Caudate nucleus (tissue), 63 donors: ENCODE measurements at places on chromosomes 3 and 15.

- DNase-seq: no peak
These were observed 62.9 kb downstream of the GPR176 start for GRCh38 chr15:39857132-39857531.

DNA sequence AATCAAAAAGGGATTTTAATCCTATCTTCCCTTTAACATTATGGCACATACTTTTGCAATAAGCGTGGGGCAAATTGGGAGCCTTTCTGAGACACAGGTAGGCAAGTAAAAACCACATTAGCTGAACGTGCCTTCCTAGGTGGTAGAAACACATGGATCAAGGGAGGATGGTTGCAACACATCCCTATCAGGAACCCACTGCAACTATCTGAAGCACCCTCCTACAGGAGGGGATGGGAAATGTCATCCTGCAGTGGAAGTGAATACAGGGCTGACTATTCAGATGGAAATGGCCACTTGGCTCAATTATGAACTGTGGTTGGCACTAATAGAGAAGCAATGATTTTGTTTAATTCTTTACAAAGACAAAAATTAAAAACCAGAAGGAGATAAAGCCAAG is 826.3 kb downstream of the FHIT start:
- no peak for DNase-seq

- no peak for DNase-seq
These were observed 16.0 kb downstream of the CMSS1 start for GRCh38 chr3:99833617-99834205.

GRCh38 chr3:41418961-41419691 is 219.8 kb downstream of the CTNNB1 start:
- DNase-seq: no peak

- DNase-seq: no peak
These were observed 53.5 kb downstream of the AMOTL2 start for GRCh38 chr3:134320749-134321148.

DNA sequence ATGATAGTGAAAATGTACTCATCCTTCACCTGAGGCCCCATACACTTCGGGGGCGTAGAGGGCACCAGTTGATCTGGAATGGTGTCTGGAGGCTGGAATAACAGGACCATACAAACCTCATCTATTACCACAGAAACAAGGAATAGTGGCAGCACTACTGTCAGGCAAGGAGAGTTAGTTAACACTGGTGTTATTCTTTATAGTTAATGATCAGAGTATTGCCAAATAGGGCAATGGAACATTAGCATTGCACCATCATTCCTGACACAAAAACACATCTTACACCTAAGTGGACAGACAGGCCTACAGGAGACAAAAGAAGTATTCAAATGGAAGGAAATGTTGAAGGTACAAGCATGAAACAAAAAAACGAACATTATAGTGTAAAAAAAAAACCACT is 137.0 kb upstream of the UBP1 start:
- no peak for DNase-seq

GRCh38 chr15:29820394-29821154 is 1.7 kb downstream of the TJP1 start:
- no peak for DNase-seq

DNA sequence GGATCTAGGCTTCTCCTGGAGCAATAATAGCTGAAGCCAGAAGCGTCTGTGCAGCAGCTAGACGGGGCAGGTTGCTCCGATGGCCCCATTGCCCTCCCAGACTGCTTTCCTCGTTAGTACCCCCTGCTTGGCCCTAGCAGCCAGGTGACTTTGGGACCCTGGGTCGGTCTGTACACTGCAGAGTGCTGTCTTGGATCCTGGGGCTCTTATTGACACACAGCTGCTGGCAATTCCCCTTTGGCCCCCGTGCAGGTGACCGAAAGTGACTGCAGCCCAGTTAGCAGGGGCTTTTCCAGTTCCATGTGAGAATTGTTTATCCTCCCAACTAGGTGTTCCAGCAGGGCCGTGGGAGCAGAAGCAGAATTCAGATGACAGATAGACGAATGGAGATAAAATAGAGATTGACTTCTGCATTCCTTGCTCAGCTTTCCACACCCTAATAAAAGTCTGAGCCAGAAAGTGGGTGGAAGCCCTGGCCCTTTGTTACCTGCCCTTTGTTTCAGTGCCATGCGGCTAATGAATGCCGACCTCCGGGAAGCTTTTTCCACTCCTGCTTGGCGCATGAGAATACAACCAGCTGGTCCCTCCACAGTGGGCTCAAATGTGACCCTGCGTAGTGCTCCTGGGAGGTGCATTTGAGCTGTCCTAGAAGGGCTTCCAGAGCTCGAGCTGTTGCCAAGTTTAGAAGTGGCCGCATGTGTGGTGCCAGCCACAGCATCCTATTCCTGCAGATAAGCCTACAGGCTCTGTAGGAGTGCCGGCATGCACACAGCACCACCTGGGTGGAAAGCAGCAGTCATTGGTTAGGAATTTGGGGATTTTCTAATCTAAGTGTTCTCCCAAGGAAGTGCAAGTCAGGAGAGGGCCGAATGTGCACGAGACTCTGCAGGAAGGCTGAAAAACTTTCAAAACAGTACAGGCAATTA is 94.4 kb downstream of the SLCO3A1 start:
- DNase-seq: no peak

DNA sequence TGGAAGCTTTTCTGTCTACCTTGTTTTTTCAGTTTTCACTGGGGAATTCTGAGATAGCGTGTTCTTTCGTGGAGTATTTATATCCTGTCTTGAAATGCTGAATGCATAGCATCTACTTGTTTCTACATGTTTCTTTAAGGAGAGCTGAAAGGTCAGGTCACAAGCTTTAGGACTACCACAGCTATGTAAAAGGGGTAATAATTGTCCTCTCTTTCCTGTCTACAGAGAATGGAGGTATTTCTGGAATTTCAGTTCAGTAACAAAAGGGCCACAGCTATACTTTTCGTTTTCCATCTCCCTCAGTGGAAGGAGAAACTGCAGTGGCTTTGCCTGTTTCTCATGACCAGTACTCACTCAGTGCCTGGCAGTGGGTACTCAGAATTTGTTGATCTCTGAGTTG is 4.7 kb downstream of the INAFM2 start:
- DNase-seq: no peak

- DNase-seq: no peak
These were observed 307.3 kb upstream of the PLSCR5 start for GRCh38 chr3:146912241-146913015.

- no peak for DNase-seq
These were observed 30.0 kb downstream of the UBE2E1 start for GRCh38 chr3:23835802-23836201.

DNA sequence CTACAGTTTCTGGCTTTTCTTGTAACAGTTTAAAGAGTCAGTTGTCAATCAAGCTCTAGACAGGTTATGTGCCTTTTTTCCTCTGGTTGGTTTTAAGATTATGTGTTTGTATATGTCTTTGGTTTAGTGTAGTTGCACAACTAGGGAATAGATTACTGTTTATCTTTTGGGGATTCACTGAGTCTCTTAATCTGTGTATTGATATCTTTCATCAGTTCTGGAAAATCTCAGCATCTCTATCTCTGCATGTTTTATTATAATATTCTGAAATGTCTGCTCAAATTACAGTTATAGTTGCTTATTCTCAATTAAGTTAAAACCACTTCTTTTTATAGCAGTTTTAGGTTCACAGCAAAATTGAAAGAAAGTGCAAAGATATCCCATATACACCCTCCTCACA is 14.3 kb downstream of the DUT start:
- DNase-seq: no peak

DNA sequence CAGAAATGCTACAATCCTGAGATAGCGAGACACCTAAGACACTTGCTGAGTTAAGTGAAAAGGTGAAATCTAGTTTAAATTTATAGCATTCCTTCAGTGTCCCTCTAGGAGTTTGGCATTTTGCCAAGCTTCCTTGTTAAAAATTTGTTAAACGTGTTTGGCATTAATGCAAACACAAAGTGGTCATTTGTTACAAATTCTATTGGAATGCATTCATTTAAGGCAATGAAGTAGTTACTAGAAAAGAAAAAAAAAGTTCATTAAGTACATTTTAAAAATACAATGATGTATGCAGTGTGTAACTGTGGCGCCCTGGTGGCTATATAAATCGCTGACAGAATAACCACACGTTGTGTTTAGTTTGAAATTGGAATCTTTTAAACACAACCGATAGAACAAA is 31.3 kb upstream of the WNT5A start:
- DNase-seq: no peak

GRCh38 chr3:12138044-12138443 is 20.7 kb downstream of the TIMP4 start:
- no peak for DNase-seq
